ENCODE measurements at places on chromosomes 5 and 9.

GRCh38 chr5:41637869-41638268 lies 127.5 kb upstream of the PLCXD3 start:
- DNase-seq: no peak

DNA sequence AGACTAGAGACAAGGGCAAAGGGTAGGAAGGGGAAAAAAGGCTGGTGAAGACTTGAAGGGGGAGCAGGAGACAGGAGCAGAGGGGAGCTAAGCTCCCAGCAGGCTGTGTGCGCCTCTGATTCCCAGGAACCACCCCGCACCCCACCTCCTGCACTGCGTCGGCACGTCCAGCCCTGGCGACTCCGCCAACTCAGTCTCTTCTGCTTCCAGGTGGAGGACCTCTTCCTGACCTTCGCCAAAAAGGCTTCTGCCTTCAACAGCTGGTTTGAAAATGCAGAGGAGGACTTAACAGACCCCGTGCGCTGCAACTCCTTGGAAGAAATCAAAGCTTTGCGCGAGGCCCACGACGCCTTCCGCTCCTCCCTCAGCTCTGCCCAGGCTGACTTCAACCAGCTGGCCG lies 30.5 kb downstream of the DYNC2I2 start:
- no peak for DNase-seq

DNA sequence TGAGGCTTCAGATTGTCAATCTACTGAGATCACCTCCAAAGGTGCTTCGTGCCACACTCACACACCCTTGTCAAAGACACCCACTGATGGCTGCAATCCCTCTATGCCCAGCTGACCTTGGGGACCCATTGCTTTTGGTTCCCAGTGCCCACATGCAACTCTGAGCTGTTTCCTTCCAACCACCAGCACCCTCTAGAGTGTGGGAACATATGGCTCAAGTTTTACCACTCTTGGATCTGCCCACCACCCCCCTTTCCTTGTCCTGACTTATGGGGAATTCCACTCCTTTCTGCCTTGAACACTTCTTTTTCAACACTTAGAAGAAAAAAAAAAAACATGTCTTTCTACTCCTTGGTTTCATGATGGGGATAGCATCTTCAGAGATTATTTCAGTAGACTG lies 360.2 kb downstream of the ENC1 start:
- no peak for DNase-seq

DNA sequence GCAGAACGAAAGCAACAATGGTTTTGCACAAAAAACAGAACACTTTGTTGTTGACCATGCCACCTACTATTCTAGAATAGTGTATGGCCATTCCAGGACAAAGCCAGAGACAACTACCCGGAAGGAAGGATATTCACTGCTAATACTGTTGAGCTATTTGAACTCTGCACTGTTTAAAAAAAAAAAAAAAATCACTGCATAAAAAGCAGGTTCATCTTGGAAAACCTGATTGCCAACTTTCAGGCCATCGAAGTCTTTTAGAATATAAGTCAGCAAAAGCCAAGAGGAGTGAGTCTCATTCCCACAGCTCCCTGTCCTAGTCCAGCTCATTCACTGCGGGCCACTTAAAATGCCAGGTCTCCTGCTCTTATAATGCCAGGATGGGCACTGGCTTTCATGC lies 4.0 kb downstream of the ENC1 start:
- no peak for DNase-seq

DNA sequence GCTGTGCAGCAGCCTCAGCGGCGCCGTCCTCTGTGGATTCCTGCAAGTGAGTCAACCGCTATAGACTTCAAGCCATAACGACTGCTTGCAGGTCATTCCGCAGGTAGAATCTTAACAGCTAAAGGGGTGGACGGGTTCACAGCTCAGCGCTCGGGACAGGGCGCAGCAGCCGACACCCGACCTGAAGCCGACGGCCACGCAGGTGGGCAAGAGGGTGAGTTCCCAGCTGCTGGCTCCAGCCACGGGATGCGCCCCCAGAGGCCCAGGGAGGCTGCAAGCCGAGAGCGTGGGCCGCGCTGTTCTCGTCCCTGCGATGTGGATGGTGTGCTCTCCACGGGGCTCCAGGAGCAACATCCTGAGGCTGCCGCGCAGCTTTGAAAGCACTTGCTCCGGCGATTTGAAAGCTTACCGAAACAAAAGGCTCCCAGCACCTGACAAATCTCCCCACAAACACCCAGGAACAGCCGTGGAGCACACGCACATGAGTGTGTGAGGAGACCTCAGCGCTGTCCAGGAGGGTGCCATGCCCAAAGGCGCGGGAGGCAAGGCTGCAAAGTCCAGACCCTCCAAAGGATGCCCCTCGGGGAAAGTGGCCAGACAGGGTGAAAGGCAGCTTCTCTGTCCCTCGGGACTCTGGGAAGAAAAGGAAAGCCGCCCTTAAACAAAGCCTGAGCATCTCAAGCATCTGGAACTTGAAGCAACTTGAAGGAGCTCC lies 48.7 kb downstream of the EXD3 start:
- DNase-seq: no peak

GRCh38 chr9:6780690-6781089 lies 22.9 kb downstream of the KDM4C start:
- DNase-seq: no peak

DNA sequence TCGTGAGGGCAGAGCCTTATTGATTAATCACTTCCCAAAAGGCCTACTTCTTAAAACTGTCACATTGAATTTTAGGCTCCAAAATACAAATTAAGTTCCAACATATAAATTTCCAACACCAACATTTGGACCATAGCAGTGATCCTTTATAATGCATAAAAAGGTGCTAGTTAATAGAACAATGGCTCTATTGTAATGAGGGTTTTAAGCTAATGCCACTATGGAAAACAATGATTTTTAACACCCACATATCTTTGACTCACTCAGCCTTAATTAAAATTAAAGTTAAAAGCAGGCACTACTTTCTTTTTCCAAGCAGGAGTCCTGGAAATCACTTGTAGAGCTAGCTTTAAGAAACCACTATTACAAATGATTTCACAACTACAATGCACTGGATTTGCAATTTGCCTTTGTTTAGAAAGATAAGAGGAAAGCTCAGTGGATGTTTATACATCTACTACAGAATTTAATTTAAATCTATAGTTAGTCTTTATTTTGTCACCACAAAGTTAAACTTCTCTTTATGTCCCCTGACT lies 41.8 kb downstream of the DPYSL3 start:
- no peak for DNase-seq

GRCh38 chr5:64653766-64654560 lies 36.3 kb upstream of the SHISAL2B start:
- no peak for DNase-seq

GRCh38 chr9:122127396-122127798 lies 32.2 kb downstream of the NDUFA8 start:
- DNase-seq: no peak

- DNase-seq: no peak
Measured at GRCh38 chr5:171845857-171846256, 60.2 kb downstream of the SMIM23 start.

- no peak for DNase-seq
Measured at GRCh38 chr9:127184641-127185040, 62.2 kb upstream of the ANGPTL2 start.

DNA sequence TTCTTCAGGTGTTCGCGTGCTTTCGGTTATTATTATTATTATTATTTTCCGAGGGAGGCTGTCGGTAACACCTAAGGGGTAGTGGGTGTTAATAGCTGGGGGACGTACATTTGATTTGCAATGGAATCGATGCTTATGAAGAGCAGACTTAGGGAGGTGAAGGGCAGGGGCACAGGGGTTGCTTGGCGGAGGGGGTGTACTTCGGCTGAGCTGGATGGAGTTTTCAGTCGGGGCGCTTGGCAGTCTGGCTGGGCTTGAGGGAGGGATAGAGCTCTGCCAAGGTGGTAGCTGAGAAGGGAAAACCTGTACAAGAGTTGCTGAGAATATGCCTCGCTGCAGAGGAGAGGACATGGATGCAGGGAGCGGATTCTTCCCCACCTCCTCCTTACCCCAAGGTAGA lies 617 bp upstream of the PTPRD start:
- peak; percentile 48 for DNase-seq

DNA sequence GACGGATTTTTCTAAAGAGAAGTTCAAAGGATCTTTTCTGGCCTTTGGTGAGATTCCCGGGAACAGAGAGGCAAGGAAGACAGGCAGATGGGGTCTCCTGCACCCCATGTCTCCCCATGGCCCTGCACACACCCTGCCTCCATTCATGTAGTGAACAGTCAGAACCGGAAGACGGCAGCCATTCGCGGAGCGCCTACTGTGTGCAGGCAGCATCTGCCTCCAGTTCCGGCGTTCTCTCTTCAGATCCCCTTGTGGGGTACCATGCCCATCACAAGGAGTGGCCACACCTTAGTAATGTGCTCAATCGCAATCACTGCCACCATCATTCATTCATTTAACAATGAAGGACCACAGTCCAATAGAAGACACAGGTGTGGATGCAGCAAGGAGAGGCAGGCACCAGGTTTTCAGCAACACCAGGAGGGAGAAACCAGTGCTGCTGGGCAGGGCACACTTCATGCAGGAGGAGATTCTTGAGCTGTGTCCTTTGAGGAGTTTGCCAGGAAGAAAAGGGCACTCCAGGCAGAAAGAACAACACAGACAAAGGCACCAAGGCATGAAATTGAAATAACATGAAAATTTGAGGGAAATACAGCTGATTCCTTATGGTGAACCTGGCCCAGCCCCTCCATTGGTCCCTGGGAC lies 171.5 kb upstream of the PHYKPL start:
- no peak for DNase-seq

DNA sequence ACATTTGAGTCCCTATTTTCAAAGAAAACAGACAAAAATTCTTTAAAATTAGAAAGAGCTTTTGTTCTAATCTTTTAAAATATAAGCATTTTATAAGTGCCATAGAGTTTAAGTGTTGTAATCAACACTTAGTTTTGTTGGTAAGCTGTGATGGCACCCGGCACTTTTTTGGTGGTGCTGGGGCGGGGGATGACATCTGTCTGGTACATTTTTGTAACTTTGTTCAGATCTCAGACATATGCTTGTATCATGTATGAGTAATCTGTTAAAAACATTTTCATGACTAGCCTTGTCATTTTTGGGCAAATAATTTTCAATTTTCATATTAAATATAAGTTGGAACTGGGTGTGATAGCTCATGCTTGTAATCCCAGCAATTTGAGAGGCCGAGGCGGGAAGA lies 51.7 kb downstream of the UBAP1 start:
- no peak for DNase-seq

GRCh38 chr5:132848270-132848669 lies 17.8 kb upstream of the SHROOM1 start:
- no peak for DNase-seq

DNA sequence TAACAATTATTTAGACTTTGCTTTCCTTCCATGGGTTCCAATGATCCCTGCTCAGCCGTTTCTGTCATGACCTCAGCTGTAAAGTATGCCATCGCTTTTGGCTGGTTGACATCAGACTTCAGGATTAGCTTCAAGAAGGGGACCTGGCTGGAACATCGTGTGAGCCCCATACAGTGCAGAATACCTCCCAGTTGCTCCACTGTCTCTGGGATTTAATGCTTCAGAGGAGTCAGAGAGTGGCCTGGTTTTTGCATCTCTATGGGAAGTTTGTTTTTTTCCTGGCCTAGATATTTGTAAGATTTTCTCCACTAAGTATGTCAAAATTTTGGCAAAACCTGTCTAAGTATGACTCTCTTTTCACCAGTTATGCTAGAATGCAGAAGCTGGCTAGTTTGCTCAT lies 216.9 kb downstream of the GABBR2 start:
- DNase-seq: no peak

DNA sequence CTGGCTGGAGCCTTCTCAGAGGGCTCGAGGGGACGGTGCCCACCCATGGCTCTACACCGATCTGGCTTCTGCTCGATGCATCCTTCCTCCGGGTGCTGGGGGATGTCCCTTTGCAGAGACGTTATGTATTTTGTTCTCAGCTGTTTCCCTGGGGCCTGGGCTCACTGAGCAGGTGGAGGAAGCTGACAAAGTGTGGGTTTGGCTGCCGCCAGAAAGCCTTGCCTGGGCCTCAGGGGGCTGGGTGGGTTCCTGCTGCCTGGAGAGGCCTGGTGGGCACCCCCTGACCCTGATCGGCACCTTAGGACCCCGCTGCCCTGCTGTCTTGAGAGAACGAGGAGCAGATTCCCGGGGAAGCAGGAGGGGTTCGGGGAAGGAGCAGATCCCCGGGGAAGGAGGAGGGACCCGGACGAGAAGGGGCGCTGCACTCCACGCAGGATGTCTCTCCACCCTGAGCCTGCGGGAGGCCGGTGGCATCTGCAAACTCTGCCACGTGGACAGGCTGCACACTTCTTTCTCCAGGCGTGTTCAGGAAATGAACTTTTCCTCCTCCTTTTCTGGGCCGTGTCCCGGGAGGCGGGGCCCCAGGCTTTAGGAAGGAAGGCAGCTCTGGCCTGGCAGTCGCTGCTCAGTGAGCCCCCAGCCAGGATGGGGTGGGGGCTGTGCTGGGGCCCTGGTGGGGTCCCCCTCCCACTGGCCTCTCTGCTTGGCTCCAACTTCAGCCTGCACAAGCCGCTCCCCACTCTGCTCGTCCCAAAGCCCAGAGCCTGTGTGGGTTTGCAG lies 148.9 kb downstream of the RXRA start:
- DNase-seq: peak; percentile 50

- DNase-seq: no peak
Measured at GRCh38 chr5:100575815-100576214, 40.6 kb downstream of the FAM174A start.

DNA sequence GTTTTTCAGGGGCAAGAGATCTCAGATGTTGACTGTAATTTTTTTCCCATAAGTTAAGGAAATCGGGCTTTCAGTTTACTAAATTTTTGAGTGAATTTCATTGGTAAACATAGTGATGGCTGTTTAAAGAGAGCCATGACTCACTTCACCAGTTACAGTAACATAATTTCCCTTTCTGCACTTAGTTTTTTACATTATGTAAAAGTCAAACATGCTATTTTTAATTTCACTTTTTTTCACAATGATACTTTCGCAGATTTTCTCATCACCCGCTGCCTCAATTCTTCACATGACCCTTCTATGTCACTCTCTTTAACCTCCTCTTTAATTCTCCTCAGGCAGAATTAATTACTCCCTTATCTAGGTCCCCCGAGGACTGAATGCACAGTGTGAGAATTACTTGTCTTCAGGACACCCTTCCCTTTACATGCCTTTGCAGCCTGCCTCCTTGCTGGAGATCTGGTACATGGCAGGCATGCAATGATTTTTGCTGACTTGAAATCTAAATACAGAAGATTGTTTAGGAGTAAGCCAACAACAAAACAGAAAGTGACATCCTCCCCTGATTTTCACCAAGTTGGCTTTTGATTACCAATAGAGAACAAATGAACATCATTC lies 217.5 kb upstream of the S1PR3 start:
- no peak for DNase-seq

DNA sequence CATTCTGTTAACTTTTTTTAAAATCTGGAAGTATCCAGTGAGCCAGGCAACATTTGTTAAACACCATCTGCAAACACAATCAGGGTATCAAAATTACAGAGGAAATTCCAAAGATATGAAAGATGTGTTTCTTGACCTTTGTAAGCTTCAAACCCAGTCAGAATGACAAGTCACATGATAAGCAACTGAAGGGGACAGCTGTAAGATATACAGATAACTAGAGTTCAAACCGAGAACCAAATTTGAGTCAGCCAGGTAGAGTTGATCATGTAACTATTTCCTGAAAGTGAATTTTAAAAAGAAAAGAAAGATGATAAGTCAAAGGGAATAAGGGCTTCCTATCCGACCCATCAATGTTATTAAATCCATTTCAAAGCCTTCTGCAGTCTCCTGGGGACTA lies 196.2 kb downstream of the DEPDC1B start:
- no peak for DNase-seq

All from ecto neural progenitor cell (in vitro differentiated cells).